ENCODE measurements at places on chromosomes 4 and X.

- DNase-seq = no peak
Observed at GRCh38 chr4:2745981-2746806, 9.9 kb downstream of the TNIP2 start.

- DNase-seq = no peak
Observed at GRCh38 chr4:53651156-53651735, 60.0 kb upstream of the LNX1 start.

GRCh38 chr4:156975686-156976085 lies 4.1 kb upstream of the PDGFC start:
- DNase-seq = no peak

DNA sequence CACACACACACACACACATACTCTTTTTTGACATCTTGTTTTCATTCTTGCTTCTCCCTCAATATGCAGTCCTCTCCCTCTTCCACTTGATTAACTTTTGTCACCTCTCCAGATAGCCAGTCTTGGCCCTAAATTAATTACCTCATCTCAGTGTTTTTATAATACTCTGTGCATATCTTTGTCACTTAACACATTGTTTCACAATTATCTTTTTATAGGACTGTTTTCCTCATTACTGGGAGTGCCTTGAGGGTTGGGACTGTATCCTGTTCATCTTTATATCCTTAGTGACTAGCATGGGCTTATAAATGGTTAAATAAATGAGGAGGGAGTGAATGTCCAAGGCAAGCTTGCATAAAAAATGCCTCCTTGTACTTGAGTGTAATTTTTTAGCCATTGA lies 33.1 kb downstream of the SYNPO2 start:
- no peak for DNase-seq

- no peak for DNase-seq
Observed at GRCh38 chr4:2057382-2058065, 1.6 kb upstream of the NAT8L start.

DNA sequence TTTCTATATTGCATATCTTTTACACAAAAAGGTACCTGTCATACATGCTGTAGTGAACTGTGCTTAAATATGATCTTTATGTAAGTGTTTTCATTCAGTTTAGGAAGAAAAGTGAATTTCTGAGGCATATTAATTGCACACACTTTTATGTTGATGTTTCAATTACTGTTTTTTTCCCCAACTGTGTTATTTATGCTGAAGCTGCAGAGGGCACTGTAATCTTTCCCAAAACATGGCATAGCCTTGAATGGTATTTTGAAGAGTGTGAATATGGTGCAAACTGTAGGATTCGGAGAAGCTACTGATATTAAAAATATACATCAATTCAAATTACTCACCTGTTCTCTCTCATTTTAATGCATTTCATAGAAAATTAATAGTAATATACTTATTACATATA lies 6.0 kb upstream of the CENPE start:
- DNase-seq = no peak

DNA sequence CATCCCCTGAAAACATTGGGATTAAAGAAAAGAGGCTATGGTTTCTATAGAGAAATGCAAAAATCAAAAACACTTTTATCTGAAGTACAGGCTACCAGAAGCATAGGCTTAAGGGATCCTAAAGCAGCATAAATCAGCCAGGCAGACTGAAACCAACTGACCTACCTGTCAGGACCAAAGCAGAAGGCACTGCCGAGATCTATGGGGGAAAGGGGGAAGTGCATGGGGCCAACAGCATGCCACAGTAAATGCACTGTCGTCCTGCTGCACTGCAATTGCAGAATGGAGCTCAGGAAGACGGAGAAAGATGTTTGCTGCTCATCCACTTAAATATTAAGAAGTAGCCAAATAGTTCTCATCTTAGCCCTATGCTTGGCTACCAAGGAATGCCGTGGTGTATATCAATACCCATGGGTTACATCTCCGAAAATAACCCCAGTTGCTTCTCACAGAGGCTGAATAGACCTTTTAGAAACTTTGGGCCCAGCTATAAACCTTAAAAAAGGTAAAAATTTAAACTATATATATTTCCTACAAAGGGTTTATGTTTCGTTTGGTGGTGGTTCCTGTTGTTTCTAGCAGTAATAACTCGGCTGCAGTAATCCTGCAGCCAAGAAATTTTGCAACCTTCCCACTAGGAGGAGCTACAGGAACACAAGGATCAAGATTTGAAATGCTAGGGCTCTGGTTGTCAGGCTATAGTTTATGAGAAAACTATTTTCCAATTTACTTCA lies 312.2 kb upstream of the DIAPH2 start:
- no peak for DNase-seq

DNA sequence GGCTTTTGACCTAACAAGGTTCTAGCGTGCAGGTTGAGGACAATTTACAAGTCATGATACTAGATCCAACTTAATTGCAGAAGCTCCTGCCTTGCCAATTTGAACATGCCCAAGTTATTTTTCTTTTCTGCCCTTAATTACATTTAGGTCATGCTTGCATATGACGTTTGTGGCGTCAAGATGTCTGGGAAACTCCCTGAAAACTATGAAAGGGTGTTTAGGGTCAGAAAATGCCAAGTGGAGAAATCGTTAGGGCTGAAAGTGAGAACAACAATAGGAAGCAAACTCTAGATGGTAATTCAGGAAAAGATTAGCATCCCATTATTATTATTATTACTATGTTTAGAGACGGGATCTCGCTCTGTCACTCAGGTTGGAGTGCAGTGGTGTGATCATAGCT lies 38.2 kb upstream of the PLAC8 start:
- DNase-seq = no peak

GRCh38 chr4:137738375-137738990 lies 206.2 kb upstream of the PCDH18 start:
- no peak for DNase-seq

- no peak for DNase-seq
Observed at GRCh38 chr4:186948361-186949242, 224.9 kb upstream of the FAT1 start.

DNA sequence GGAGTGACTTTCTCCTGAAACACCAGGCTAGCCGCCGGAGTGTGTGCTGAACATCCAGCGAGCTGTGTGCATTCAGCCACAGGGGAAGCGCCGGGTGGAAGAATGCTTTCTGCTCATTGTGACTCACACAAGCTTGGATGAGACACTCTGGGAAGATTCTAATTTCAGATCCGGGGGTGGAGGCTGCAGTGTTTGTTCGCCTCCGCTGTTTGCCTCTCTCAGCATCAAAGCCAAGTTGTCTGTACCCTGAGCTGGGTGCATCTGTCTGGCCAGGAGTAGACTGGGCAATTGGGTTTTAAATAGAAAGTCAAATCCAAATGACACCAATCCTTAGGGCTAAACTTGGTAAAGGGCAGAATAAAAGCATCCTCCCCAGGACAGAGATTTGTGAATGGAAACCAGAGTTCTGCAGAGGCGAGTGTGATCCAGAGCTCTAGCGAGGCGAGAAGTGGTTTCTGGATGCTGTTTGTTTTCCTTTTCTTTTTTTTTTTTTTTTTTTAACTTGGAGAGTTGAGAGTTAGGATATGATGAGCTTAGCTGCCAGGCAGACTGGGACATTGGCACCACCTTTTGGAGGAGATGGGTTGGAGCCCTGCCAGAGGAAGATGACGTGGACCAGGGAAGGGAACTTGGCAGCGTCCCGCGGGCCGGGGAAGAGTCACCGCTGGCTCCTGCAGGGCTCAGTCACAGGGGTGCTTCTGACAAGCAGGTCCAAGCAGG lies 196.0 kb upstream of the PSAPL1 start:
- DNase-seq = peak; percentile 78

DNA sequence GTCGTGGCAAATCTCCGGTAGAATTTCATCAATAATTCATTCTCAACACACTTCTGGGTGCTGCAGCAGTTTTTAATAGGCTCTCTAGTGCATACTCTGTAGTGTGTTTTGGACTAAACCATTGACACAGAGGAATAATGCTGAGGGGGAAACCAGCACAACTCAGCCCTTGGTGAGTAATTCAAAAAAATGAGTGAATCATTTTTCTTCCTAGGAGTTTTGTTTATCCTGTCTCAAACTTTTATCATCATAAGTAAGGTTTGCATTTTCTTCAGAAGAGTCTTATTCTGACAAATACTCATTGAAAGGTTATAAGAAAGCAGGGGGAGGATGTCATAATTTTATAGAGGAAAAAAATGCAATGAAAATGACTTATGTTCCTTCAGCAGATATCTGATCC lies 2542.7 kb downstream of the PCDH7 start:
- DNase-seq = no peak

GRCh38 chrX:1545776-1546408 lies 8.9 kb upstream of the P2RY8 start:
- DNase-seq = no peak

GRCh38 chrX:130100180-130100579 lies 10.1 kb downstream of the ELF4 start:
- DNase-seq = no peak

DNA sequence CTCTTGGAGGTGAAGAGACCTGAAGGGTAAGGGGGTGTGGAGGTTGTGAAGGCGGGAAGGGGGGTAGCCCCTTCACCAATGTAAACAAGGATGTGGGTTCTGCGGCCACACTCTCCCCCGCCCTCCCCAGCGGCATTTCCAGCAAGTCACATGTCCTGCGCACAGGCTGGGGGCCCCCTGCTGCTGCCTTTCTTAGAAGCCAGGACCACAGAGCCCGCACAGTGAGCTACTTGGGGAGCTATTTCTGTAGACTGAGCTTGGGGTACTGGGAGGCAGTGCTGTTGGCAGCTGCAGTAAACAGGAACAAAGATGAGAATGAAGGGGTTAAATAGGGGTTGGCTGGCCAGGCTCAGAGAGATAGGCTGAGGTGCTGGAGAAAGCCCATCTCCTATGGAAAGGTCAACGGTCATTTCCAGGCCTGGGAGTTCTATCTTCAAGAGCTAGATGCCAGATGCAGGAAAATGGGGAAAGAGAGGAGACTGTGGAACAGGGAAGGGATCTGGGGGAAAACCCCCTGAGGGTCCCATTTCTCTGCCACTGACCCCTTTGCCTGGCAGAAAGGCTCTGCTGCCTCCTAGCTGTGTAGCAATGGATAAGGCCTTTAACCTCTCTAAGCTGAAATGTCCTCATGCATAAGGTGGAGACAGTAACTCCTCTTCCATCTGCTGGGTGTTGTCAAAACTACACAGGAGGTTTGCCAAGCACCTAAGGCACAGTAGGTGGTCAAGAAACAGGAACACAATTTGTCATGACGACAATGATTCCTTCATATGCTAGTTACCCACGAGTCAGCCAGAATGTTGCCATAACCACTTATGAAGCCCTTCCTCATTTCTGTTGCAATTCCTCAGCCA lies 18.5 kb upstream of the PIM2 start:
- no peak for DNase-seq

DNA sequence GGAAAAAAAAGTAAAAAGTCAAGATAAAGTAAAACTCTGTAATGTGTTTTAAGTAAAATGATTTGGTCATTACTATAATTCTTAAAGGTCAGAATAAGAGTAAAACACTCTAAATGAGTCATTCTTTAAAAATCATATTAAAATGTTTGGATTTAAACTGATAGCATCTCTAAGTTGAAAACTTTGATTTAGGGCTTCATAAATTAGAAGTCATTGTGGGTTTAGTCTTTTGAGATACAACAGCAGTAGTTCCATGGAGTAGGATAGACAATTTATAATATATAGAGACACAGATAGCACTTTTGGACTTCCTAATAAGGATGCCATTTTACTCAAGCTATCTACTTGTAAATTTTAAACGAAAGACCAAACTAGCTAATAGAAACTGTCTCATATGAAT lies 77.1 kb upstream of the PABPC4L start:
- DNase-seq = no peak

- no peak for DNase-seq
Observed at GRCh38 chr4:181289198-181289597, 954.0 kb upstream of the TENM3 start.

GRCh38 chrX:25601323-25601722 lies 536.8 kb upstream of the MAGEB18 start:
- no peak for DNase-seq

- DNase-seq = no peak
Observed at GRCh38 chrX:39507034-39507433, 590.7 kb downstream of the BCOR start.

All from ovary (tissue), 10 donors.